ENCODE measurements at places on chromosomes 2 and 18. TPM values are rescaled to one million over a fixed set of nuclear protein-coding genes. Genes with fewer than 3 reads are reported as not detected.

GRCh38 chr2:74147727-74148456, at the start of gene BOLA3:
Gene BOLA3 (minus strand): TSS chr2:74147912. CDS start chr2:74147874, 38 bp downstream.
- H3K27me3 ChIP-seq, result no peaks in the 10 kb centered on the region
- H3K4me1 ChIP-seq, result peaks cover 4% of the 10 kb centered on the region

GRCh38 chr2:126381091-126381490, 274.9 kb upstream of the GYPC start:
- no peaks in the 10 kb centered on the region for H3K4me1 ChIP-seq

GRCh38 chr2:33877348-33878016, 278.4 kb upstream of the FAM98A start:
- H3K4me3 ChIP-seq, result no peak overlapping the region
- no peaks in the 10 kb centered on the region for H3K36me3 ChIP-seq
- H3K4me1 ChIP-seq, result no peaks in the 10 kb centered on the region
- no peak for DNase-seq
- no peaks in the 10 kb centered on the region for H3K27me3 ChIP-seq
- no peak overlapping the region for H3K27ac ChIP-seq

The SAG gene
- 0.19 TPM for total RNA-seq

GRCh38 chr2:66235428-66235827, 199.5 kb upstream of the MEIS1 start:
- H3K27ac ChIP-seq, result no peak overlapping the region
- no peaks in the 10 kb centered on the region for H3K4me1 ChIP-seq
- H3K27me3 ChIP-seq, result no peaks in the 10 kb centered on the region
- H3K4me3 ChIP-seq, result no peak overlapping the region
- no peak for DNase-seq

The ELOA2 gene
- total RNA-seq, result not detected

The GREB1 gene
- 0.38 TPM for total RNA-seq

- H3K27ac ChIP-seq, result no peak overlapping the region
- no peak for DNase-seq
- no peak overlapping the region for H3K4me3 ChIP-seq
- H3K4me1 ChIP-seq, result no peaks in the 10 kb centered on the region
- no peaks in the 10 kb centered on the region for H3K36me3 ChIP-seq
- H3K27me3 ChIP-seq, result no peaks in the 10 kb centered on the region
Observed at GRCh38 chr2:120568089-120568974, 167.3 kb upstream of the GLI2 start.

The POU3F3 gene
- not detected for total RNA-seq

The SCYGR4 gene
- not detected for total RNA-seq

The RBKS gene
- total RNA-seq, result 1.1 TPM

The KYNU gene
- not detected for total RNA-seq

The ZC3H8 gene
- total RNA-seq, result 18.7 TPM

- H3K4me1 ChIP-seq, result no peaks in the 10 kb centered on the region
- H3K4me3 ChIP-seq, result no peak overlapping the region
- no peak for DNase-seq
- peaks cover 6% of the 10 kb centered on the region for H3K27me3 ChIP-seq
Observed at GRCh38 chr2:173323371-173323770, 31.3 kb upstream of the CDCA7 start.

The CELF4 gene
- not detected for total RNA-seq

GRCh38 chr2:86556508-86556907, 6.7 kb downstream of the CHMP3 start:
- peaks cover 11% of the 10 kb centered on the region for H3K36me3 ChIP-seq
- DNase-seq, result no peak
- H3K4me3 ChIP-seq, result no peak overlapping the region

- H3K36me3 ChIP-seq, result peaks cover 4% of the 10 kb centered on the region
- H3K4me1 ChIP-seq, result peaks cover 47% of the 10 kb centered on the region
- no peak overlapping the region for H3K4me3 ChIP-seq
- H3K27me3 ChIP-seq, result no peaks in the 10 kb centered on the region
- peak; percentile 78 for DNase-seq
Observed at GRCh38 chr2:98518101-98518500, 73.4 kb downstream of the INPP4A start.

GRCh38 chr2:159946326-159946999, 116.0 kb downstream of the PLA2R1 start:
- H3K4me3 ChIP-seq, result no peak overlapping the region
- H3K27me3 ChIP-seq, result peaks cover 9% of the 10 kb centered on the region
- H3K27ac ChIP-seq, result no peak overlapping the region
- DNase-seq, result no peak
- H3K36me3 ChIP-seq, result no peaks in the 10 kb centered on the region

The PLCD4 gene
- 0.49 TPM for total RNA-seq

The ADD2 gene
- total RNA-seq, result 46.2 TPM

DNA sequence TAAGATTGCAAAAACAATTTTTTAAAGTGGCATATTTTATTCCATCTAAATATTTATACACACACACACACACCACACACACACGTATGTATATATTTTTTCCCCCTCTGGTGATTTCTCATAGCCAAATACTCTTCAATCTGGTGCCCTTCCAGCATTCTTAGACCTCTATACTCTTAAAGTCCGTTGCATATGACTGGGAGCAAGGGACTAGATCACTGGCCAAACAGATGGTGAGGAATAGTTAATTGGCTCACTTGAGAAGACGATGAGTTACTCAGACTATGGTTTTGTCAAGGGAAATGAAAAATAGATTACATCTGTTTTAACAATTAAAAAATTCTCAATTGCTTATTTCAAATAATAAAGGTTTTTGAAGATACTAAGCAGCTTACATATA, 512.5 kb upstream of the LRRTM4 start:
- no peak overlapping the region for H3K27ac ChIP-seq
- no peaks in the 10 kb centered on the region for H3K27me3 ChIP-seq
- no peaks in the 10 kb centered on the region for H3K4me1 ChIP-seq
- H3K36me3 ChIP-seq, result no peaks in the 10 kb centered on the region
- H3K4me3 ChIP-seq, result no peak overlapping the region

DNA sequence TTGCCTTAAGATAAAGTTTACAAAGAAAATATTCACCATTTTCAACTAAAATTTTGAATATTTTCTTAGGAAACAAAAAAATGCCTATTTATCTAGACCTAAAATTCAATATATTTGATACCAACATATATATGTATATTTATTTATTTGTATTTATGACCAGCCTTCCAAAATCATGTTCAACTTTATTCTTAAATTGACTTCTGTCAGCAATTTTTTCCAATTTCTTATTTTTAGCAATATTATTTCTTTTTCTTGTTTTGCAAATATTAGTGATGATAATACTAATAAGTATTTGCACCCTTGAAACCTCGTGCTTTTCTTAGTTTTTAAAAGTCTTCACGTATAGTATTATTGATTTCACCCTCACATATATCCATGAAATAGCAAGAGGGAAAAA, 68.2 kb upstream of the PHLPP1 start:
- no peak overlapping the region for H3K4me3 ChIP-seq
- no peaks in the 10 kb centered on the region for H3K4me1 ChIP-seq
- H3K27me3 ChIP-seq, result no peaks in the 10 kb centered on the region
- no peak overlapping the region for H3K27ac ChIP-seq
- no peaks in the 10 kb centered on the region for H3K36me3 ChIP-seq

- H3K4me3 ChIP-seq, result no peak overlapping the region
- peaks cover 18% of the 10 kb centered on the region for H3K36me3 ChIP-seq
- no peaks in the 10 kb centered on the region for H3K4me1 ChIP-seq
- DNase-seq, result no peak
Observed at GRCh38 chr2:108907822-108908712, 81.0 kb downstream of the EDAR start.

- no peak overlapping the region for H3K4me3 ChIP-seq
- no peaks in the 10 kb centered on the region for H3K4me1 ChIP-seq
- no peak for DNase-seq
- H3K27ac ChIP-seq, result no peak overlapping the region
- H3K36me3 ChIP-seq, result no peaks in the 10 kb centered on the region
Observed at GRCh38 chr2:117351396-117351795, 463.1 kb upstream of the DDX18 start.

The STPG4 gene
- not detected for total RNA-seq

The GPR55 gene
- 0.43 TPM for total RNA-seq

- no peaks in the 10 kb centered on the region for H3K4me1 ChIP-seq
- no peaks in the 10 kb centered on the region for H3K27me3 ChIP-seq
- peaks cover 3% of the 10 kb centered on the region for H3K36me3 ChIP-seq
- no peak overlapping the region for H3K27ac ChIP-seq
Observed at GRCh38 chr18:72830109-72830508, 37.7 kb downstream of the NETO1 start.

DNA sequence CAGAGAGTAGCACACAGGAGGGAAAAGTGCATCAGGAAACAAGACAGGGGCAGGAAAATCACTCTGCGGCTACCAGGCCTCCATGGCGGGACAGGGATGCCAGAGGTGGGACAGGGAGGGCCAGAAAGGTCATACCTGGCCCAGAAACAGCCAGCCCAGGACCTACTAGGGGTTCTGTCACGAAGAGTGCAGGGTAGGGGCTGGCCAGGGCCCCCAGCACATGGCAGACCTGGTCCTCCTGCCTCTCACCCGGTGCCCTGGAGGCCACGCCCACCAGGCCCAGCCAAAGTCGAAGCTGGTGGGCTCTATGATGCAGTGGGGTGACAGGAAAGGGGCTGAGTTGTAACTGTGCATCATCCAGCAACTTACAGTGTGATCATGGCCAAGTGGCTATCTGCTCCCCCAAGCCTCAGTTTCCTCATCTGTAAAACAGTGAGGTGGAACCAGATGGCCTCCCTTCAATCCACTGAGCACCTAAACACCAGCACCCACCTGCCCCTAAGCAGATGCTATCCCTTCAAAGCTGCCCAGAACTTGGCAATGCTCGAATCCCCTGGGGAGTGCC, 10.6 kb downstream of the CYP26B1 start:
- H3K27ac ChIP-seq, result no peak overlapping the region
- H3K36me3 ChIP-seq, result no peaks in the 10 kb centered on the region
- no peak overlapping the region for H3K4me3 ChIP-seq
- H3K27me3 ChIP-seq, result peaks cover 11% of the 10 kb centered on the region
- no peaks in the 10 kb centered on the region for H3K4me1 ChIP-seq

The LYG1 gene
- total RNA-seq, result 0.32 TPM

DNA sequence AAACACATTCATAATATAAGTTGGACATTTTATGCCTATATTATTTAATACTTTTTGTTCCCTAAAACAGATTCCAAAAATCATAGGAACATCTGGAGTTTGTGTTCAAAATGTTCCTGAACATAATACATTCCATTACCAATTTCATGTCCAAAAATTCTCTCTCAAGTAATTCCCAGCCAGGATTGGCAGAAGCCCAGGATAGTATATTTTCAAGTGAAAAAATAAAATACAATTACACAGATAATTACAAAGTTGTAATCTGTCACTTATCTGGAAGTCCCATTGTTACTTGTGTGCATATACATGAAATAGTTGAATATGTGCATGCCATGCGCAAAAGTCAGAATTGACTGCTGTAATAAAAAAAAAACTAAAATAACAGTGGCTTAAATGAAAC, 5.2 kb upstream of the SCN7A start:
- peaks cover 3% of the 10 kb centered on the region for H3K27me3 ChIP-seq
- H3K36me3 ChIP-seq, result no peaks in the 10 kb centered on the region
- no peak for DNase-seq
- H3K4me3 ChIP-seq, result no peak overlapping the region
- H3K4me1 ChIP-seq, result no peaks in the 10 kb centered on the region

The TGFA gene
- 0.64 TPM for total RNA-seq

- no peak for DNase-seq
- peak overlapping the region; percentile 22 for H3K27ac ChIP-seq
- peaks cover 5% of the 10 kb centered on the region for H3K36me3 ChIP-seq
- H3K27me3 ChIP-seq, result no peaks in the 10 kb centered on the region
- H3K4me1 ChIP-seq, result peaks cover 64% of the 10 kb centered on the region
Observed at GRCh38 chr2:168583710-168584521, 127.8 kb downstream of the CERS6 start.

The SLC5A7 gene
- not detected for total RNA-seq

DNA sequence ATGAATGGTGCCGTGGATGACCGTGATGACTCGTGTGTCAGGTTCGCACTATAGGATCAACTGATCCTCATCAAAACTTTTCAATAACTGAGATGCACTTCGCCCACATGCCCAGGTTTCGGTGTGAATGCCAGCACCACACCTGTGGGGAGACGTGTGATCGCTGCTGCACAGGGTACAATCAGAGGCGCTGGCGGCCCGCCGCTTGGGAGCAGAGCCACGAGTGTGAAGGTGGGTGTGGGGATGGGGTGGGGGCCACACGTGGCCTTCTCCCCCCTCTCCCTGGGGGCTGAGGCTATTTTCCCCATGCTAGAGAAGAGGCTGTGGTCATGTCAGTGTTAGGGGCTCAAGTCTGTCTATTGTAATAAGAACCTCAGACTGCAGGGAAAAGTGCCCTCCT, 69.0 kb downstream of the LAMA3 start:
- no peak for DNase-seq
- no peak overlapping the region for H3K4me3 ChIP-seq
- no peaks in the 10 kb centered on the region for H3K27me3 ChIP-seq
- no peaks in the 10 kb centered on the region for H3K4me1 ChIP-seq
- H3K27ac ChIP-seq, result no peak overlapping the region

The EVX2 gene
- total RNA-seq, result not detected

GRCh38 chr2:229689307-229689839, 25.0 kb downstream of the DNER start:
- H3K36me3 ChIP-seq, result no peaks in the 10 kb centered on the region
- DNase-seq, result no peak
- no peak overlapping the region for H3K27ac ChIP-seq
- no peak overlapping the region for H3K4me3 ChIP-seq
- H3K4me1 ChIP-seq, result no peaks in the 10 kb centered on the region

- H3K4me1 ChIP-seq, result no peaks in the 10 kb centered on the region
- no peak overlapping the region for H3K27ac ChIP-seq
Observed at GRCh38 chr2:37771600-37772088, 100.2 kb upstream of the CDC42EP3 start.

- DNase-seq, result no peak
- H3K36me3 ChIP-seq, result no peaks in the 10 kb centered on the region
- H3K4me1 ChIP-seq, result no peaks in the 10 kb centered on the region
- no peak overlapping the region for H3K4me3 ChIP-seq
Observed at GRCh38 chr2:1721706-1722646, 22.3 kb downstream of the PXDN start.

The ICOS gene
- 211 TPM for total RNA-seq
